GM04503 (cell line): ENCODE measurements at places on chromosomes 12 and 14.

GRCh38 chr14:89936654-89937185 lies 17.8 kb downstream of the EFCAB11 start:
- no peak for DNase-seq

DNA sequence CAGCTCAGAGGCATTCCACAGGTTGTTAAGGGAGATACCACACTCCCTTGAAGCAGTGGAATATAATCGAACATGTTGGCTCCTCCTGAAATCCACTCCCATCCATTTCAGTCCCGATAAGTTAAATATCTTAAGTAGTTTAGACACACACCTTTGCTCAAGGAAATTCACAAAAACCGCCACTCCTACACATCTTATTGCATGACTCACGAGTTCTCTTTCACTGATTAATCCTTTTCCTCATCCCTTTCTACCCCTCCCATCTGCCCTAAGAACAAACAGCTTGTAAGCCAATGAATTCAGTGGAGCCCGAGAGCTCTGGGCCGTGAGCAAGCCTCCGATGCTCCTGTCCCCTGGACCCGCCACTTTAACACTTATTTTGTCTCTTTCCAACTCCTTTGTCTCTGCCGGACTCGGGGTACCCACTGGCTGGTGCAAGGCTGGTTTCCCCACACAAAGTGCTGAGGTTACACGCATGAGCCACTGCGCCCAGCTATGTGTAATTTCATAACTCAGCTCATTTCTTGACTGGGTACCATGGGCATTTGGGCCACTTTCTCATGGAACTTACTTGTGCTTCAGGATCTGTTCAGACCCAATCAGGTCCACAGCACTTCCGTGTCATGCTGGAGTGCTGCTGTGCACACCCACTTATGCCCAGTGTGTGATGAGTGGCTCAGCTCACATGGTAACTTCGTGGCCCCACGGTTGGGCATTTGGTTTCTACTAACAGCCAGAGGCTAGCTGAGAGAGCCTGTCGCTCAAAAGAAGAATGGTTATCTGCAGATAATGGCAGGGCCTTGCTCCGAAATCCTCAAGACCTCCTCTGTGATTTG lies 171.8 kb upstream of the ALG10B start:
- no peak for DNase-seq

DNA sequence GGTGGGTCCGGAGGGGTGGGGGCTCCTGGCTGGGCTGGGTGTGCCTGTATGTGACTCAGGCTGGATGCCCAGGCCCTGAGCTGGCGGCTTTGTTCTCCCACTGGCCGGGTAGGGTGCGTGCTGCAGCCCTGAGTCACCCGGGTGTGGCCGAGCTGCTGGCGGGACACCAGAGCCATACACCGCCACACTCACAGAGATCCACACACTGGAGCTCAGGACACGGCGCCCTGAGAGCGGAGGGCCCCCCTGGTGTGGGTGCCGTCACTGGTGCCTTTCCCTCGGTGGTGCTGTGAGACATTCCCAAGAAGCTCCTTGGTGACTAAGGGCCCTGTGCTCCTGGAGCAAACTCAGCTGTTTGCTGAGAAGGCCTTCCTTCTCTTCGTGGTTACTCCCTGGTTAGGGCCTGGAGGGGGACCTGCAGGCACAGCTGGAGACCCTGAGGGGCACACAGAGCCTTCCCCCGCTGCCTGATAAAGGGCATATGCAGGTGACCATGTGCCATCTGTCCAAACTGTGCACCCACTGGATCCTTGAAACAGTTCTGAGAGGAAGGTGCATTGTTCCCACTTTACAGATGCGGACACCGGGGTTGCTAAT lies 44.3 kb downstream of the KRT80 start:
- peak; percentile 96 for DNase-seq

- no peak for DNase-seq
These were observed 99.2 kb downstream of the PHETA1 start for GRCh38 chr12:111269718-111270117.

DNA sequence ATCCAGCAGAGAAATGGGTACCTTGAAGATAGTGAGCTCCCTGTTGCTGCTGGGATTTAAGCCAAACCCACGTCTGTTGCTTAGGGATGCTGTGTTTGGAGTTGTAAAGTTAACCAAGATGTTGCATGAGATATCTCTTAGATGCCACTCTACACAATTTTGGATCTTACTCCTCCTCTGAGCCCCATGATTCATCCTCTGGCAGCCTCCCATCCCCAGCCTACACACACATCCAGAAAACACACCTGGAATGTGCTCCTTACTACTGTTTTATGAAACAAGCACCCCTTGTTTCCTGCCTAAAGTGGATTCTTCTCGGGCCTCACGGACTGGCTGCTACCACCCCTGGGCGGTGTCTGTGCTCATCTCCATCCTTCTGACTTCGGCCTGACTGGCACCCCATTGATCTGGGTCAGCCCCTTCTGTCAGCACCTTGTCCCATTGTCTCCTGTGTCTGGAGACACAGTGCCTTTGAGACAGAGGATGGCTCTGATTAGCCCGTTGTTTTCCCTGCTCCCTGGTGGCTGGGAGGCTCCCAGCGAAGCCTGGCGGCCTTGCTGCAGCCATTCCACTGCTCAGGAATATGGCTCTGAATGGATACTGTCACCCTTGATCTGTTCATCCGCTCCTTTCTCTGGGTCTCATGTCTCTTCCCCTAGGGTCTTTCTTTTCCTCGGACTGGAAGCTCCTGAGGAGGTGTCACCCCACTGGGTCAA lies 24.3 kb downstream of the TSPAN9 start:
- peak; percentile 30 for DNase-seq

DNA sequence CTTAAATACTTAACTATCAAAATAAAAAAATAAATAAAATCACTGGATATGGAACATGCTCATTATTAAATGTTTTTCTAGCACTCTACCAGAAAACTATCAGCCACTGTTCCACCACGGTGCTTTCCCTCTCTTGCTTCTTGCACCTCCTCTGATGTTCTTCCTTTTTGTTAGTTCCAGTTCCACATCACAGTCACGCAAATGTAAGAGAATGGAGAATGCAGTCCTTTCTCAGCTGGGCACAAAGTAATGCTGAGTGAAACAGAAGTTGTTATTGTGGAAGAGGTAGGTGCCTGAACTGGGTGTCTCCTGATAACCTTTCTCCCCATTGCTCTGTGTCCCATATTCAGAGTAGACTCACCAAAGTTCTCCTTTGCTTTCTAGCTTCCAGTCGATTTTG lies 1116.9 kb upstream of the TMEM132C start:
- no peak for DNase-seq

DNA sequence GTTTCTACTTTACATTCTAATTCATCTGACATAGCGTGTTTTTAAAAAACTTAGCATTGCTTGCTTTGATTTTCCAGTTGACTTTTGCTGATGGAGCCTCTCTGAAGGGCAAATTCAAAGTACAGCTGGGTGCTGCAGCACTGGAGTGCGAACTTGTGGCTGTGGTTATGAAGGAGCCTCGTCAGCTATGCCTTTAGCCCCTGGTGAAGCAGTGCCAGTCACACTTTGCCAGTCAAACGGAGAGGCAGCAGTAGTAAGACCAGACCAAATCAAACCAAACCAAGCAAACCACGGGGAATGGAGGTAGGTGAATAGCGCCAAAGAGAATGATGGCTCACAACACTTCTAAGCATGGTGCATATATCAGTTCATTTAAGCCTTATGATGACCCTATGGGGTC lies 15.1 kb upstream of the SLC38A2 start:
- no peak for DNase-seq

GRCh38 chr14:57290751-57291150 lies 22.0 kb downstream of the AP5M1 start:
- no peak for DNase-seq

DNA sequence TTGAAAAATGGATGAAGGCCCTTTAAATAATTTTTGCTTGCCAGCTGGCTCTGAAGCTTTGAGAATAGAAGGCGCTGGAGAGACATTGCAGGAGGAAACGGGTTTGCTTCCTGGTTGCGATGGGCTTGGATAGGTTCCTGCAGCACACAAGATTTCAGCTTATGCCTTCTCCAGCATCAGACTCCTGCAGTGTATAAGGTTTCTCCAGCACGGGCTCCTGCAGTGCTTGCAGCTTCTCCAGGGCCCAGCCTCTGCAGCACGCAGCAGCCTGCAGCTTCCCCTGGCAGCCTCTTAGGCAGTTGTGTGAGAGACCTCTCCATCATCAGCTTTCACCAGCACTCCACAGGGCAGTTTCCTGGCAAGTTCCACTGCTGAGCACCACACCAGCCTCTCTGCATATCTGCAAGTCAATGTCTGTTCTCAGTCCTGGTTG lies 78.7 kb upstream of the ZDHHC17 start:
- DNase-seq, result no peak

DNA sequence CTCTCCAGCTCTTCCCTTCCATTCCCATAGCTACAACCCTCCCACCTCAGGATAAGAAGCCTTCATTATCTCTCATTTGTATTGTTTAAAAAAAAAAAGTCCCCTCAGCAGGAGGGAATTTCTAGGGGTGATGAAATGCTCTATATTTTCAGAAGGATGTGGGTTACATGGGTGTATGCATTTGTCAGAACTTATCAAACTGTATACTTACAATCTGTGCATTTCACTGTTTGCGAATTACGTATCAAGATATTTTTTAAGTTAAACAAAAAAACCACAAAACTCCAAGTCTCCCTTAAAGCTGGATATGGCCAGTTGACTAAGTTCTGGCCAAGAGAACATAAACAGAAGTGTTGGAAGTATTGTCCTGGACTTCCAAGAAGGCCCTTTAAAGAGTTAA lies 2.0 kb upstream of the FKBP11 start:
- no peak for DNase-seq

- no peak for DNase-seq
These were observed 957.5 kb downstream of the SLC6A15 start for GRCh38 chr12:83954956-83955601.

DNA sequence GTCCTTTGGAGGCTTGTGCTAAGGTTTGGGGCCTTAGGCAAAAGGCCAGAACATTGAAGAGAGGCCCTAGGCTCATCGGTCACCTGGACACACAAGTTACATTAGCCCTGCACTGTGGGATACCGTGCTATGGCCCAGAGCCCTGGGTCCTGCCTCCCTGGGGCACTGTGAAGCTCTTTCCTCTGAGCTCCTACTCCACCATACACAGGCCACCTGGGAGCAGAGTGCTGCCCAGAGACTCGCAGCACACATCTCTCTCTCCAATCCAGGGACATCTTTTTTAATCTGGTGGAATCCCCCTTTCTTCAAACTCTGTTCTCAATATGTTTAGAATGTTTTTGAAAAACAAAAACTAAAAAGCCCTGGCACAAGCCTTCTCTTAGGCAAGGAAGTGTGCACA lies 314.2 kb upstream of the RGS6 start:
- DNase-seq, result no peak

- DNase-seq, result no peak
These were observed 80.3 kb downstream of the PAPOLA start for GRCh38 chr14:96582411-96582961.

DNA sequence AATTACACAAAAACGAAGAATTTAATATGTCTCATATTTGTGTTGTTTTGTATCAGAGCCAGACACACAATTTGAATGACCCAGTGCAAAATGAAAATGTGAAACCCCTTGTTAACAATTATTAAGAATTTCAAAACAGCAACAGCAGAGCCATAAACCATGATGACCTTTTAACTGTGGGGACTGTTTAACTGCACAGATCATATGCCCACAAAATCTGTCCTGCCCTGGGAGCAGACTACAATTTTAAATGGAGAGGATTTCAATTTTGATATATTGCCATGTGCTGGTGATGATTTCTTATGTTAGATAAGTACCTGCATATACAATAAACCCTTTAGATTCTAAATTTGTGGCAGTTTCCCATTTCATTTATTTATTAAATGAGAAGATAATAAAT lies 455.5 kb upstream of the MGAT4C start:
- no peak for DNase-seq

DNA sequence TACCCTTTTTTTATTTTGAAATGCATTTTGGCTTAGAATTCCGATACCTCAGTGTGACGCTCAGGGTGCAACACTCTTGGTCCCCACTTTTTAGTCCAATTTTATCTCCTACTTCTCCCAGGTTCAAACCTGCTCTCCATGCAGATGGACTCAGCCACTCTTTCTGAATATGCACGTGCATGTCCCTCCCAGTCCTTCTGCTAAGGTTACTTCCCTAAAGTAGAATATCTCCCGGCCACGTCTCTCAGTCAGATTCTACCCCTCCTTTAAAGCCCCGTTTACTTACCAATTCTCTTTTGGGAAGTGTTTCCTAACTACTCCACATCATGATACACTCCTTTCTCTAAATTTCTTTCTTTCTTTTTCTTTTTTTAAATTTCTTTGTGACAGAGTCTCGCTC lies 15.5 kb upstream of the PARP11 start:
- no peak for DNase-seq
